ENCODE measurements at places on chromosomes 4 and X.

DNA sequence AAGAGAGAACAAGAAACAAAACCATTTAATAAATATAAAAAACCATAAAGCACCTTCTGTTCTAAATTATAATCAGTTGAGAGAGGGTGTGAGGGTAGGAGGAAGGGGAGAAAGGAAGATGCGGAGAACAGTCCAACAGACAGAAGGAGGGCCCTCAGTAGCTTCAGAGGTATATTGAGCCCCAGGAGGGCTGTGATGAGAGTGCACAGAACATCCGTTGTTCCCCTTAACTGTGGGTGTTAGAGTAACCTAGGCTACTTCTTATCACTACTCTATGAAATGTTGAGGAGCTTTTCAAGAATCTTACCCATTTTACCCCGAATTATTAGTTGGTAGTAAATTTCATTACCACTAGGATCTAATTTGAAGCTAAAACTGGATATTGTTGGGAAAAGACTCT lies 13.8 kb downstream of the GPC3 start:
- DNase-seq = no peak

- DNase-seq = no peak
These were observed 4.2 kb downstream of the CENPVL3 start for GRCh38 chrX:51614353-51615012.

- DNase-seq = no peak
These were observed 1553.1 kb upstream of the ADGRL3 start for GRCh38 chr4:59647011-59647410.

GRCh38 chr4:140019619-140020347 lies 134.2 kb downstream of the MAML3 start:
- no peak for DNase-seq

DNA sequence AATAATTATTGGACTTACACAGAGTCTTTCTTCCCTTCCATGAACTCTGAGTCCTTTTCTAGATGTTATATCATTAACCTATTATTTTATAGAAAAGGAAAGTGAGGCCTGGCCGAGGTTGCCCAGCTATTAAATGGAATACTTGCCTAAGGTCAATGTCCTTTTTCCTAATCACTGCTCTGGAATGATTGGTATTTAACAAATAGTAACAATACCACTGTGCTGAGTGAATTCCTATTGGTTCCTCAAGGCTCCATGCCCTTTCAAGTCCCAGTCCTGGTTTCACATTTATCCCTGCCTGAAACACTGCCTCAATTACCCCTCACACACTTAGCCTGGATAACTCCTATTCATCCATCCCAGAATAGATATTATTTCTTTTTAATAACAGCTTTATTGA lies 6.2 kb downstream of the TCEAL9 start:
- no peak for DNase-seq

DNA sequence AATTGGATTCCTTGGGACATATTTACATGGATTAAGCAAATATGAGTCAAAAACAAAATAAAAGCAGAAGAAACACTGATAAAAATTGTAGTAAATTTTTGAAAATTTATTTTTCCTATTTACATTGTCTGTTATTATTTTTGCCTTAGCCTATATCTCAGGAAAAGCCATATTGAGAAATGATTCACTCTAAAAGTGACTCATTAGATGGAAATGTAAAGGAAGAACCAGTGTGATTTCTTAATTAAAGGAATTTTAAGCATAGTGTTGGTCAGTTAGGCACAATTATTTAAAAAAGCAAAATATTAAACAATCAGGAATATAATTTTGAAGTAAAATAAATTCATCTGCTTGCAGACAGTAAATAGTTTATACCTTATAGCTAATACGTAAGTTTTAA lies 167.4 kb upstream of the NAP1L5 start:
- no peak for DNase-seq

DNA sequence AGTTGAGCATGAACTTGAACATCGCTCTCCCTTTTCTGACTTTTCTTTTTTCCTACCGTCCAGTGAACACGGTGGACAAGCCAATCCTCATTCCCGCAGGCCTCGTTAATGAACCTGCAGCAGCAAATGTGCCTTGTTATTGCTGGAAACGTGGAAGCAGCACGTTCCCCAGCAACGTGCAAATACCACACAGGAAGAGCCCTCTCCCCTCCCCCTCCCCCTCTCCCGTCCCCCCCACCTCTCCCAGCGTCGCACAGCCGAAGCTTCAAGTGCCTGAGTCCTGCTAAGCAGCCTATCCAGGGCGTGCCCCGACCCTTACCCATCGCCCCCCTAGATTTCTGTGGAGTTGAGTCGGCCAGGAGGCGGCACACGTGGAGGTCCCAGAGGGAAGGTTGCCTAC lies 219.9 kb downstream of the BCOR start:
- DNase-seq = no peak

DNA sequence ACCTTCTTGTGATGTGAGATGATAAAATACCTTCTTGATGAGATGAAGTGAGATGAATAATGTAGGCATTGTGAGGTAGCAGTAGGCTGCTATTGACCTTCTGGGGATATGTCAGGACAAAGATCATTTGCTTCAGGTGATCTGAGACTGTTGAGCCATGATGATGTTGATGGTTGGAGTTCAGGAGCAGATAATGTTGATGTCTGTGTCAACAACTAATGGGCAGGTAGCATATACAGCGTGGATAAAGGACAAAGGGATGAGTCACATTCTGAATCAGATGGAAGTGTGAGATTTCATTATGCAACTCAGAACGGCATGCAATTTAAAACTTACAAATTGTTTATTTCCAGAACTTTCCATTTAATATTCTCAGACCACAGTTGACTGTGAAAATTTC lies 57.3 kb downstream of the RAP1GDS1 start:
- DNase-seq = no peak

GRCh38 chrX:16711893-16712547 lies 449 bp downstream of the CTPS2 start:
- DNase-seq = no peak

DNA sequence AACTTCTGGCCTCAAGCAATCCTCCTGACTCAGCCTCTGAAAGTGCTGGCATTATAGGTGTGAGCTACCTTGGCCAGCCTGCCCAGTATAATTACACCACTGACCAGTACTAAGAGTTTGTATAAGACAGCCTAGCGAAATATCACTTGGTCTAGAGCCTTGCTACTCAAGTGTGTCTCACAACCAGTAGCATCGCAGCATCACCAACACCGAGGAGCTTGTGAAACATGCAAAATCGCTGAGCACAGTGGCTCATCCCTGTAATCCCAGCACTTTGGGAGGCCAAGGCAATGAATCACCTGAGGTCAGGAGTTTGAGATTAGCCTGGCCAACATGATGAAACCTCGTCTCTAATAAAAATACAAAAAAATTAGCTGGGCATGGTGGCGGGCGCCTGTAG lies 102.0 kb upstream of the GATB start:
- no peak for DNase-seq

DNA sequence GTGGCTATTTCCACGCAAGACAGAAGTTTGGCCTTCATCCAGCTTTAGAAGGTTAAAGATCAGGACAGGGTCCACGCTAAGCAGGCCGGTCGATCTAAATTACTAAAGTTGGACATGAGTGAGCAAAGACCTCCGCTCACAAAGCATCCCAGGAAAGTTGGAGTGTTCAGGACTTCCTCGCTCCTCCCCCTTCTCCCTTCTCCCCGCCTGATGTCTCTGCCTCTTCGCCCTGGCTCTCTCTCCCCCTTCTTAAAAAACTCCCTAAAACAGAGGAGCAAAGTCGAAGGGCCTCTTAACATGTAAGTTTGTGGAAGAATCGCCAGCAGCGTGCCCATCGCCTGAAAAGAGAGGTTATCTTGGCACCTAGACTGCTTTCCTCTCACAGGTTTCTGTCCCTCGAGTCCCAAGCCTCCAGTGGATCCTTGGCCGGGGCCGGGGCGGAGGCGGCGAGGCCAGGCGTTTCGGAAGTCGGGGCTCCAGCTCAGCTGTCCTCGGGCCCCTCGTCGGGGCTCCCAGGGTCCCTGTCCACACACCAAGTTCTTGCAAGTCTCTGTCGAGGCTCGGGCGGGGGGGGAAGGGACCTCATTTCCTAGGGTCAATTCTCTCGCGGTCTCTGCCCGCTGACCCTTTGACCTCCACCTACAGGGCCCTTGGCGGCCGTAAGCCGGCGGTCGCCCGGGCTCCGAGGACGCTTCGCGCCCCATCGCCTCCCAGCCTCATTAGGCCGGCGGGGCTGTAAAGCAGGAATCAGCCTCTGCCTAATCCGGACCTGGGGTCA lies 7.6 kb downstream of the ZIC3 start:
- no peak for DNase-seq

DNA sequence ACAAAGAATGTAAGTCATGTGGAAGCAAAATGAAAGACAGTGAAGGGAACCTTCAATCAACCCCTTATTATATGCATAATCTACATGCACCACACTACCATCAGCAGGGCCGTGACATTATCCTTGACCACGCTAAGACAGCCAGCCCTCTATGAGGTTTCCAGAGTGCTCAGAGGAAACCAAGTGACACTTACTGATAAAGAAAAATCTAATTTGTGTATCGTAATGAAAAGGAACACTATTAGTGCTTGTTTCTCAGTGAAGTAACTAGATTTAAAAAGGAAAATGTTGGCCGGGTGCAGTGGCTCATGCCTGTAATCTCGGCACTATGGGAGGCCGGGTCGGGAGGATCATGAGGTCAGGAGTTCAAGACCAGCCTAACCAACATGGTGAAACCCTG lies 56.4 kb downstream of the ABCG2 start:
- no peak for DNase-seq

DNA sequence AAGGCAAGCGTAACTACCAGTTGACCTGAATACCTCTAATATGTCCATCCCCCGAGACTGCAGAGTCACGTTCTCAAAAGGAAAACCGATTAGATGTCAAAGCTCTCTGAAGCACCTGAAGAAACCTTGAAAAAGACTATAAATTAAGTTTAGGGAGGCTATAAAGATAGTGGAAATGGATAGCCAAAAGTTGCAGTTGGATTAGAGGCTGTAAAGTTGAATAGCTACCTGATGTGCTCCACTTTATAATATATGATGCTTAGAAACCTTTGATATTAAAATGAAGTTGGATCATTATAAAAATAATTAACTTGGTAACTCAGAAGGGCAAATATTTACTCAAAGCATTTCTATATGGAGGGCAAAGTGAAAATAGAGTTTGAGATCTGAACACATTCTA lies 506.6 kb upstream of the AGA start:
- DNase-seq = no peak

DNA sequence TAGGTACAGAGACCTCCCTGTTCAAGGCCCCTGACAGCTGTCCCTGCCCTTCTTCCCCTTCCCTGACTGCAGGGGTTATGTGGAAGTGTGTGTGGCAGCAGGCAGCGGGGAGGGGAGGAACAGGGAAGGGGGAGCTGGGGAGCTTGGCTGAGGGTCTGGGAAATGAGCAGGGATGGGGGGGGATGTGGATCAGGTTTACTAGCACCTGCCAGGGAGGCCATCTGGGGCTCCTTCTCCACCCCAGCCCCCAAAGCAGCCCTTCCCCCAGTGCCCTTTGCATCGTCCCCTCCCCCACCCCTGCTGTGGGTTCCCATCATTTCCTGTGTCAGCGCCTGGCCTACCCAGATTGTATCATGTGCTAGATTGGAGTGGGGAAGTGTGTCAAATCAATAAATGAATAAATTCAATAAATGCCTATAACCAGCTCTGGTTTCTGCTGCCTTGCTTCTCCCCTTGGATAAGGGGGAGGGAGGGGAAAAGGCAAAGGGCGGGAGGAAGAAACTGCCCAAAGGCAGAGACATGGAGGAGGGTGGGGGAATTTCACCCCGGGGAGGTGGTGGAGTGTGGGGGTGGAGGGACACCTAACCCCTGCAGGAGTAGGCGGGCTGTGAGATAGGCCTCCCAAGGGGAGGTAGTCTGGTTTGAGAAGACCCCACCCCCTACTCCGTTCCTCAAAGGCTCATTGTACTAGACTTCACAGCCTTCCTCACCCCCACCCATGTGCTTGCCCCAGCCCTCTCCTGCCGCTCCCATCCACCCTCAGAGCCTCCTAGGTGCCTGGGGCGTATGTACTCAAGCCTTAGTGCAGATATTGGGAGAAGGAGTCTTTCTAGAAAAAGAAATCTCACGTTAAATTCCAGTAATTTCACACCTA lies 3.2 kb downstream of the CXorf65 start:
- DNase-seq = peak; percentile 37

GRCh38 chrX:18149454-18149853 lies 71.2 kb downstream of the BEND2 start:
- no peak for DNase-seq

GRCh38 chr4:7511525-7511924 lies 76.8 kb upstream of the PSAPL1 start:
- no peak for DNase-seq

GRCh38 chr4:85398276-85398675 lies 76.7 kb upstream of the ARHGAP24 start:
- DNase-seq = no peak

GRCh38 chr4:113285501-113285900 lies 236.0 kb downstream of the ANK2 start:
- no peak for DNase-seq

DNA sequence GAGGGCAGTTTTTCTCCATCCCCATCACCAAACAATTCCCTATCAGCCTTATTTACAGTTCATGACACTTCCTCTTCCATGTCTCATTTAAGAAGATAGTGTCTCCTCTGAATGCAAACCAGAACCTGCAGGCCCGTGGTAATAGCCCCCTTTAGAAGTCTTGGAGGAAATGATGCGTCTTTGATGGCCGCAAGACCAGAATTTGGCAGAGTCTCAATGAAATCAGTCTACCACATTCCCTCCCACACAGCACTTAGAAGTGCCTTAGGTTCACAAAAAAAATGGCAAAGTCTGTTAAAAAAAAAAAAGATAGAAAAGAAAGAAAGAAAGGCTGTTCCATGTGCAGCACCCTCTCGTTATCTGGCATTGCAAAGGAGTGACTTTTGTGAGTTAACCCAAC lies 2.1 kb upstream of the KDR start:
- DNase-seq = no peak

- no peak for DNase-seq
These were observed 123.3 kb downstream of the MBNL3 start for GRCh38 chrX:132365490-132365889.

DNA sequence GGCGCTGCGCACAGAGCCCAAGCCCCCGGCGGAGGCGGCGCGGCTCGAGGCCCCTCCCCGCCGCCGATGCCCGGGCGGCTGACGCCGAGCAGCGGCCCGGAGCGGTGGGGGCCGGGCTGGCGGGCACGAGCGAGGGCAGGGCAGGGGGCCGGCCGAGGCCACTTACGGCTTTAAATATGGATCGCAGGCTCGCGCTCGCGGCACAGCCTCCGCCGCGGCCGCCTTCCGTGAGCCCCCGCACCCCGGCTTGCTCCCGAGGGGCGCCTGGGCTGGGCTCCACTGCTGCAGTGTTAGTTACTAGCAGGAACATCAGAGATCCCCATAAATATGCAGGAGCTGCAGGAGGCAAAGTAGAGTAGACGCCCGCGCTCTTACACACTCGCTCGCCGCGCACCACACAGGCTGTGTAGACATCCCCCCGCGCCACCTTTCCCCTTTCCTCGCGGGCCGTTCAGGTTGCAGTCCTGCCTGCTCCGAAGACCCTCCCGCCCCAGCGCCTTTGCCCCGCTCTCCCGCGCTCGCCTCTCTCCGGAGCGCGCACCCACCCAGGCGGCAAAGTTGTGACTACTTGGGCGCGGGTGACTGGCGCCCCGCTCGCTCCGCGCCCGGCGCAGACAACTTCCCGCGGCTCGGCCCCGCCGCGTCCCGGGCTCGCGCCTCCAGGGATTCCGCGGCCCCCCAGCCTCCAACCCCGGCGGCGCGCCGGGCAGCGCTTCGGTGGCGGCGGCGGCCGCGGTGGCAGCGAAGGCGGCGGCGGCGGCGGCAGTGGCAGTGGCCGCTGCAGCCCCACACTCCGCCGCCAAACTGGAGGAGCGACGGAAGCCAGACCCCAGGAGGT lies 152.0 kb upstream of the SLC4A4 start:
- no peak for DNase-seq

- no peak for DNase-seq
These were observed 189.7 kb downstream of the TSPAN5 start for GRCh38 chr4:98468709-98469108.
